ENCODE measurements at places on chromosomes 5 and 9.

GRCh38 chr5:157535042-157535865 lies 40.3 kb downstream of the ADAM19 start:
- no peak for DNase-seq

DNA sequence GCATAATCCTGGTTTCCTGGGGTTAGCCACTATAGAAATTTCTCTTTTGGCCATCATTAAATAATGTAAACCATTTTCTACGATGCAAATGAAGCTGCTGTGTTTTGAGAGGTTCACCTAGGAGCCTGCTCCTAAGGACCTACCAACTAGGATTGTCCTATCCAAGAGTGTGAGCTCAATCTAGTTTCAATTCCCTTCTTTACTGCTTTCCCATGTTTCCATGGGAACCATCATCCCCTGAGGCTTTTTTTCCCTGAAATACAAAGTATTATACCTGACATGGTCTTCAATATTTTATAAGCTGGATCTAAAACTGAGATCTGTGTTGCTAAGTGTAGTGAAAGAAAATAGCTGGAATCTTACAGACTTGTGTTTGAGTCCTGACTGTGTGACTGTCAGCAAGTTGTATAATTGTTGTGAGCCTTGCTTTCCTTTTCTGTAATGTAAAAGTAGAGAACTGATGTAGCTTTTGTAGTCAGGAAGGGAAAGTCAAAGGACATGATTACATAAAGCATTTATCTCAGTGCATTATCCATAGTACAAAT lies 453.2 kb downstream of the PRR16 start:
- DNase-seq = no peak

- DNase-seq = no peak
Observed at GRCh38 chr5:136201870-136202269, 8.9 kb upstream of the SMIM32 start.

DNA sequence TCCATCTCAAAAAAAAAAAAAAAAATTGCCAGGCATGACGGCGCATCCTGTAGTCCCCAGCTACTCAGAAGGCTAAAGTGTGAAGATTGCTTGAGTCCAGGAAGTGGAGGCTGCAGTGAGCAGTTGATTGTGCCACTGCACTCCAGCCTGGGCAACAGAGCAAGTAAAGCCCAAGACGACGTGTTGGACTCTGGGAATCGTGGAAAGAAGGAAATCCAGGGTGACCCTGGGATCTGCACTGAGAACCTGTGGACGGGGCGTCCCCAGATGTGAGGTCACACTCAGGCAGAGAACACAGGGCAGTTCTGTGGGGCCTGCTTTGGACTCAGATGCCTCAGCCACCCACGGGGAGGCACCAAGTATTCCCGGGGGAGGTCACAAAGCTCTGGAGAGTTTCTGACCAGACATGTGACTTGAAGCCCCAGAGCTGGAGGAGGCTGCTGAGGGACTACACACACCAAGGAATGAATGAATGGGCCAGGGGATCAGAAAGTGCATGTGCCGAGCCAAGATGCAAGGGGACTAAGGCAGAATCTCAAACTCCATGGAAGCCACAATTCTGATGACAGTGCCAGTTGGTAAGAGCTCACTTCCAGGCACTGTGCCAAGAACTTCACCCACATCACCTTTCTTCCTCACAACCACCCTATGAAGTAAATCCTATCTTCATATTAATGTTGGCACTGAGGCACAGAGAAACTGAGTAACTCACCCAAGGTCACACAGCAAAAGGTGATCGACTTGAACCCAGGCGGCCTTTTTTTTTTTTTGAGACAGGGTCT lies 12.9 kb downstream of the DYNC2I2 start:
- no peak for DNase-seq

- DNase-seq = no peak
Observed at GRCh38 chr5:141941779-141942178, 16.2 kb downstream of the PCDH12 start.

GRCh38 chr9:75941066-75941465 lies 50.6 kb downstream of the PCSK5 start:
- DNase-seq = no peak

DNA sequence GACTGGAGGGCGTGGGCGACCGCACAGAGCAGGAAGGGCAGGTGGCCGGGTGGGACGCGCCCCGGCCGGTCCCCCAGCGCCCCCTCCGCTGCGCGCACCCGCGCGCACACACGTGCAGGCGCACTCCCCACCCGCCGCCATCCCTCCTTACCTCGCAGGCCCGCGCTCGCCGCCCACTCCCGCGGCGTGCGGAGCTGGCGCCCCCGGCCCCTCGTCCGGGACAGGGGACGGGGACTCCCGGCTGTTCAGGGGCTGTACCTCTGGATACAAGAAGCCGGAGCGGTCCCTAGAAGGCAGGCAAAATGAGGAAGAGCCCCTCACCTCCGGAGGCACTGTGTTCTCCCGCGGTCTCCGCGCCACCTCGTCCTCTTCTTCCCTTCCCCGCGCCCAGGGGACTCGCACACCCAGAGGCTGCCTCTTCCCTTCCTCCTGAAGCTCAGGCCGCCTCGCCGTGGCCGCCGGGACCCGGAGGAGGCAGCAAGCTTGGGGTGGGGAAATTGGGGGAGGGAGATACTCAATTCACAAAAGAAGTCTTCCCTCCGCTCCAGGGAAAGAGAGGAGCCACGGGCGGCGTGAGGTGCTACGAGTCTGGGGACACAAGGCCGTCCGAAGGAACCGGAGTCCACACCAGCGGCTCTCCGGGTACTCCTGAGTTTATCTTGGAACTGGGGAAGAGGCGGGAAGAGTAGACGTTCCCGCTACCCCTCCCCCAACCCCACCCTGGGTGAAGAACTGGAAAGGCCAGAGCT lies 1.4 kb upstream of the GABRB2 start:
- peak; percentile 54 for DNase-seq

GRCh38 chr5:91206103-91206502 lies 177.0 kb downstream of the ARRDC3 start:
- DNase-seq = no peak

DNA sequence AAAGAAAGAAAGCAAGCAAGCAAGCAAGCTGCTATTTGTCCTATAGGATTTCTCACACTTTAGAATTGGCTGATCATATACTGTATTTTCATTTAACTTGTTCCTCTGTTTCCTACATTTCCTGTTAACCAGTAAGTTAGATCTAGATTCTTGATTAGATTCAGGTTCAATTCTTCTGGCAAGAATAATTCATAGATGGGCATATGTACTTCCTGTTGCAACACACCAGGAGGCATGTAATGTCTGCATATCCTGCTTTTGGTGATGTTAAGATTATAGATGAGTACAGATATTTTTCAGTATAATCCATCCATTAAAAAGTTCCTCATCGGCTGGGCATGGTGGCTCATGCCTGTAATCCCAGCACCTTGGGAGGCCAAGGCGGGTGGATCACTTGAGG lies 10.8 kb upstream of the KIF27 start:
- no peak for DNase-seq

DNA sequence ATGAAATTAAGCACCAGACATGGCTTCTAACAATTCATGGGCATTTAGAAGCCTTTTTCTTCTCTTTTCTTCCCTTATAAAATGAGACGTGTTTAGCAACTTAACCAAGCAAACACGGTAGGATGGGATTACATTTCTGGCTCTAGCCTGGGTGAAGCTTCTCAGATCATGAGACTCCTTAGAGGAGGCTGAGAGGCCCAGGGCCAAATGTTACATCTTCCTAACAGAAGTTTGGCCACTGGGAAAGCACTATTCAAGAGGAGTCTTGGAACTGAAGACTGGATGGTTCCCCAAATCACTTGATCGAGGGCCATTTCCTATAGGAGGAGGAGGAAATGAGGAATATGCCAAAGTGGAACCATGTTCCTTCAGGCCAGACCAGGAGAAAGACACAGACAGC lies 1.9 kb downstream of the GABRP start:
- no peak for DNase-seq

DNA sequence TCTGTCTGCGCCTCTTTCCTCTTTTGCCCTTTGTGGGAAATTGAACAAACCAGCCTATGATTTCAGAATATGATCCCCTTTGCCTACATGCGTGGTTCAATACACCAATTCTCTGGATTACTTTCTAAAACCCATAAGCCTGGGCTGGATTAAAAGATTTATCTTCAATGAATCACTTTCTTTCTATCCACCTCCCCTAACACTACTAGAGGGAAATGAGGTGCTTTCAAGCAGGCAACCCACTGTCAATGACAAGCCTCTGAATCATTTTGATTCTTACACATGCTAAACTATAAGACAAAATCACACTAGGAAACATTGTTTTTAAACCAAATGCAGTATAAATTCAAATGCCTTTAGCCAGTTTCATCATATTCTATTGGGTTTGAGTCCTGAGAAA lies 257.5 kb downstream of the AGTPBP1 start:
- no peak for DNase-seq

DNA sequence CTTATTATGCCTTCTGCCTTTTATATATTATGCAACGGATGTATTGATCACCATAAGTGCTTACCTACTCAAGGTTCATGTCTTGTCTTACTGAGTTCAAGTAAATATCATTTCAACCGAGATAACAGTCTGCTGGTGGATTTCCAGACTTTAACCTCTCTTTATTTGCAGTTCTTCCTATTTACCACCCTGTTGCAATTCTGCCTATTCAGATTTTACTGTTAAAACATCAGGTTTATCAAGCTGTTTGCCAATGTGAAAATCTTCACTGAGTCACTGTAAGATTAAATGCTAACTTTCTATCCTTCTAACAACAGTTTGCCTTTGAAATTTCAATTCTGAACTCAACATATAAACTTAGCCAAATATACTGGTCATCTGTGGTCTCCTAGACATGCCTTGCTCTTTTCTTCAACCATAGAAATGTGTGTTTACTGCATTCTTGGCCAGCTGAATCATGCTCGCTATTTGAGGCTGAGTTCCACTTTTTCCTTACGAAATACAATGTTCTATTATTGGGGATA lies 471.7 kb upstream of the RORB start:
- DNase-seq = no peak

DNA sequence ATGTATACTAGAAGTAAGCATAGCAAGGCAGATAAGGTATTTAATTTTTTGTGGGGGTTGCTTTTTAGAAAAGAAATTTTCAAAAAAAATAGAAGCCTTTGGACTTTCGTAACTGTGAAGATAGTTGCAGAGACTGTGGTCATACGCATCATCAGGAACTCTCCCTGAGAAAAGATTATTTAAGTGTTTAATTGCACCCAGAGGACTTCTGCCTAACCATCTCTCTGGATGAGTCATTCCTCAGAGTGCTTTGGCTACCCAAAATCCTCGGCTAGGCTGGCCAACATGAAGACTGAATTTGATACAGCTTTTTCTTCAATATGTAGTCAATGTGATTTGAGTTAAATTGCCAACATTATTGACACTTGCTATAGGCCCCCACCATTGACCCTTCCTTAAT lies 296.4 kb downstream of the TLR4 start:
- DNase-seq = no peak

- DNase-seq = no peak
Observed at GRCh38 chr5:51632793-51633192, 249.5 kb downstream of the ISL1 start.

- no peak for DNase-seq
Observed at GRCh38 chr9:70011366-70011765, 32.3 kb upstream of the MAMDC2 start.

DNA sequence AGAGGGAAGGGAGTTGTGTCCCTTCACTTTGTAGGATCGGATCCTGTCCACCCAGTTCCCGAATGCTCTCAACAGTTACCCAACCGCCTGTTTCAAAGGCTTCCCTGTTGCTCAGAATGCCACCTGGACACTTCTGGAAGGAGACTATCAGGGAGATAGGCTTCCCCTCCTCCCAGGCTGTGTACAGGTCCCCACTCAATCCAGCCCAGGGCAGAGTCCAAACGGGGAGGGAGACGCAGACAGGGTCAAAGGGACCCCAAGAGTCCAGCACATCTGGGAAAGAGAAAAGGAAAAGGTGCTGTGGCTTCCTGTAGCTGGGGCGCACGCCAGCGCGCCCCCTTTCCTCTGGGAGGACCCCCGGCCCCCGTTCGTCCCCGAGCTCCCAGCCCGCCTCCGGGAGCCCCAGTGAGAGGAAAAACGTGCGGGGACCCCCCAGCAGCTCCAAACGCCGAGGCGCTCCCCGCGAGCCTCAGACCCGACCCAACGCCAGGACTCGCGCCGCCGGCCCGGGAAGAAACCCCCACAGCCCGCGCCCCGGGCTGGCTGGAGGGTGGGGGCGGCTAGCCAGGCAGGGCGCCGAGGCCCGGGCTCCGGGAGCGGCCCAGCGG lies 640 bp downstream of the SURF4 start:
- peak; percentile 37 for DNase-seq

- DNase-seq = no peak
Observed at GRCh38 chr9:89647366-89648128, 42.7 kb downstream of the GADD45G start.

DNA sequence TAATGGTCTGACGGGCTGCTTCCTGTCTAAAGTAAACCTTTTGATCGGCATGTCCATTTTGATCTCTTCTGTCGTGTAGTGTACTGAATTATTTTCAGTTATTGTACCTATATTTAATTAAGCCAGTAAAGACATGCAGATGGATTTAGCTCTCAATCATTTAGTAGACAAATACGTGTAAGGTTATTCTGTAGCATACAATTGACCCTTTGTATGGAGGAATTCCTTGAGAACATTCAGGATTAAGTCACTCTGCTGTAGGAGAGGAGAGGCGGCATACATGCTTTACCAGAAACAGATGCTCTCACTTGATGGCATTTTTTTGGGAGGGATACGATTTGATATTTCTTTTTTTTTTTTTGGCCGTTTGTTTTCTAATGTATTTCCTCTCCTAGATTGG lies 141.0 kb downstream of the PBX3 start:
- no peak for DNase-seq

- no peak for DNase-seq
Observed at GRCh38 chr5:176790941-176791340, 19.4 kb upstream of the UNC5A start.

- DNase-seq = no peak
Observed at GRCh38 chr5:40775846-40776657, 20.3 kb upstream of the TTC33 start.

GRCh38 chr5:68420476-68421344 lies 205.2 kb downstream of the PIK3R1 start:
- no peak for DNase-seq

DNA sequence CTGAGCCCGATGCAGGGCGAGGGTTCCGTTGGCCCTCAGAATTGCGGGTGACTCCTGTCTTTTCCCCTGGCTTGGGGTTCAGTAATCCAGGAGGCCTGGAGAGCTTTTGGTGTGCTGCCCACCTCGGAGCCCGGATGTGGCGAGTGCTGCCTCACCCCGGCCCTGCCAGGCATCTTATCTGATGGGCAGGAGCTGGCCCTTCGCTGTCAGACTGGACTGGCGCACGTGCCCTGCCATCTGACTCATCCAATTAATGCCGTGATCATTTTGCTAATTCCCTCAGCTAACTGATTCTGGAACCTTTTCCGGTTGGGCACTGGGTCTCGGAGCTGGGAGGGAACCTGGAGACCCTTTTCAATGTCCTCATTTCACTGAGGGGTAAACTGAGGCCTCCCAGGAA lies 34.6 kb downstream of the RXRA start:
- DNase-seq = no peak

GRCh38 chr9:137303151-137303892 lies 1.3 kb upstream of the NRARP start:
- DNase-seq = peak; percentile 58

GRCh38 chr9:129184219-129184524 lies 6.1 kb upstream of the IER5L start:
- no peak for DNase-seq

GRCh38 chr5:97149709-97150108 lies 7.3 kb upstream of the LIX1 start:
- no peak for DNase-seq

- peak; percentile 49 for DNase-seq
Observed at GRCh38 chr5:31027721-31028120, 165.8 kb upstream of the CDH6 start.

- no peak for DNase-seq
Observed at GRCh38 chr5:175860531-175861045, 10.8 kb upstream of the CPLX2 start.
